CD4-positive, alpha-beta T cell treated with Interleukin-21 for 1 hour (primary cell): ENCODE measurements at places on chromosomes 6 and 20.

- no peak for DNase-seq
Observed at GRCh38 chr6:111740506-111740905, 132.7 kb downstream of the FYN start.

DNA sequence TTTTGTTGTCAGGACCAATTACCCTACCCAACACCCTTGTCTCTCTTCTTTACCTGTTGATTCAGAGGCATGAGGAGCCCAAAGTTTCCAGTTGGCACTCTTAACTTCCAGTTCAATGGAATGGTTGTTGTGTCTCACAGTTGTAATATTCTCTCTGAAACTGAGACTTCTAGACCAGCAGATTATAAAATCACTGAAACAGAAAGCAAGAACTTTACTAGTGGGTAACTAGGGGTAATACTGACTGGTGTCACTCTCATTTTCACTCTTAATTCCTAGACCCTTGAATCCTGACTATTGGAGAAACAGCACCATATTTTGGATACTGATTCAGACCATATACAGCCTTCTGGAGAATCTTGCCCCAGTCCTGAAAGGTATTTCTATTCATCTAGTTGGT, 140.2 kb upstream of the MMS22L start:
- no peak for DNase-seq

- no peak for DNase-seq
Observed at GRCh38 chr6:110512991-110513390, 36.6 kb upstream of the SLC22A16 start.

DNA sequence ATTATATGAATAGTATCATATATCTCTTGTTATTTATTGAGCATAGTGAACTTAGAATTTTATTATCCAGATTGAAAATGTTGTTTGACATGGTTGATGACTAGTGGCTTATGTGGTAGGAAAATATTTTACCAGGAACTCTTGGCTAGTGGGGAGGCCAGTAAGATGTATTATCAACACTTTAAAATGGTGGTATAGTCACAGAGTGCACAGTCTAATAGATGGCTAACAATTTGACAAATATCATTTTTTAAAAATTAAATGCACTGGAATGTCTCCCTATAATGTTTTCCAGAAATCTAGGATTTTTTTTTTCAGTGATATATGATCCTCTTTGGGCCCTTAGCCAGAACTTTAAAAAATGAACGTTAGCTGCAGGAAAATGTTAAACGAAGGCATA, 26.9 kb upstream of the EYA4 start:
- no peak for DNase-seq

DNA sequence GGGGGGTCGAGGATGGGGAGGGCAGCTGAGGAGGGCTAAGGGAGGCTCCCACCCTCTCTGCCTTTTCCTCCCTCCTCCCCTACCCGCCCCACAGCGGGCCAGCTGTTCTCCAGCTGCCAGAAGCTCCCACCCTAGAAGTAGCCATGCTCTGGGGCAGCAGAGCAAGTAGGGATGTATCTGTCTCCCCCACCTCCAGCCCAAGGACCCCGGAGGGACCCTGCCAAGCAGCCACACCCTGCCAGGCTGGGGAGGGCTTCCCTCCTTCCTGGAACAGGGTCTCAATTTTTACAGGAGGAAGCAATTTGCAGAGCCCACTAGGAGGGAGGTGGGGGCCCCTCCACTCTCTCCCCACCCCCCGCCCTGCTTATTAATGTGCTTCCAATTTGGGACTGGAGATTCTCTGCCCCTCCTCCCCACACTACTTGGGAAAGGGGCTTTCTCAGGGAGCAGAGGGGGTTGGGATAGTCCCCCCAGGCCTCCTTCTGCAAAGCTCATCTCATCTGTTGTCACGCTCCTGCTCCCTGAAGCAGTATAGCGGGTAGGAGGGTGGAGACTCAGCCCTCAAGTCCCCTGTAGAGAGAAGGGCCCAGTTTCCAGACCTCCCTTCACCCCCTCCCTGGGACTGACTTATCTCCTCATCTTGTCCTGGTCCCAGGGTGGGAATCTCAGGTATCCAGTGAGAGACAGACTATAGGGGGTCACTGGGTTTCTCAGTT, 4.5 kb downstream of the TEAD3 start:
- no peak for DNase-seq

GRCh38 chr6:75602246-75603105, 796 bp downstream of the SENP6 start:
- DNase-seq: peak; percentile 62

- no peak for DNase-seq
Observed at GRCh38 chr20:61964675-61965605, 100.7 kb downstream of the TAF4 start.

DNA sequence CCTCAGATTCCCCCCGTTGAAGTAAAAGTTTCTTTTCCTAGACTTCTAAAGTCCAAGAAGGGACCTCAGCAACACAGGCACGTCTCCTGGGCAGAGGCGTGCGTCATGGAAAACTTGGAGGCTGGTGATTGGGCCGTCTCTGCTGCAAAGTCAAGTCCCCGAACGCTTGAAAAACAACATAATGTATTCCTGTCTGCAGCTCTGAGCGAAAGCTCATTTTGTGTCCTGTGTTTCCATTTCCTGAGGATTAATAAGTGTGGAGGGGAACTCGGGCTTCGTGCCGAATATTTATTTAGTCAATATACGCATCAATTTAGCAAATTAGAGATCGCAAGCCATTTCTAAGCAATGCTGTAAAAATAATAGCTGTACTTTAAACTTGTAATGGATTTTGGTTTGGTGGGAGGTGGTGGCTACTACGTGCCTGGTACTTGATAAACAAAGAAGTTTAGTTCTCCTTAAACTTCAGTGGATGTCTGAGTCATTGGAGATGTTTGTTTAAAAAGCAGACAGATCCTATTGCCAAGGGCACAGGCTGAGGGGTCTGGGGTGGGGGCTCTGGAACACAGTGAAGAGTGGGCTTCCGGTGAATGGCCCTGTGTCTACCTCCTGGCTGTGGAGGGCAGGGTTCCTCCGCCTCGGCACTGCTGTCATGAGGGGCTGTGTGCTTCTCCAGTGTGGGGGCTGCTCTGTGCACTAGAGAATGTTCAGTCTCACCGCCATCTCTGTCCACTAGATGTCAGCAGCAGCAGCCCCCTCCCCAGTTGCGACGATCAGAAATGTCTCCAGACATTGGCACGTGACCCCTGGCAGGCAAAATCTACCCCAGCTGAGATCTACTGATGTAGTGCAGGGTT, 21.8 kb downstream of the PCK1 start:
- DNase-seq: no peak

DNA sequence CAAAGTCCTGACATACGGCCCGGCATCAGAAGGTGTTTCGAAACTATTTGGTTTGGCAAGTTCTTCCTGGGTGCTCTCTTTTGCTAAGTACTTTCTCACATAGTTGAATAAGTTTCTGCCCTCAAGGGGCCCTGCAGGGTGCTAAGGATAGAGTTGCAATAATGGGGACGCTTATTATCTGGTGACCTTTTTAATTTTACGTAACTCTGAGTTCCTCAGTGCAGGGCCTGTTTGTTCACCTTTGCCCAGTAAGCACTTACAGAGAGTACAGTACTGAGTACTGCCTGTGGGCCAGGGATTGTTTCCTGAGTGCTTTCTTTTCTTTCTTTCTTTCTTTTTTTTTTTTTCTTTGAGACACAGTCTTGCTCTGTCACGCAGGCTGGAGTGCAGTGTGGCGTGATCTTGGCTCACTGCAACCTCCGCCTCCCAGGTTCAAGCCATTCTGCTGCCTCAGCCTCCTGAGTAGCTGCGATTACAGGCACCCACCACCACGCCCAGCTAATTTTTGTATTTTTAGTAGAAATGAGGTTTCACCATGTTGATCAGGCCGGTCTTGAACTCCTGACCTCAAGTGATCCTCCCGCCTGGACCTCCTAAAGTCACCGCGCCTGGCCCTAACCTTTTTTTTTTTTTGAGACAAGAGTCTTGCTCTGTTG, 4.5 kb upstream of the PXMP4 start:
- DNase-seq: peak; percentile 1

GRCh38 chr20:6051505-6051904, 2.4 kb downstream of the LRRN4 start:
- no peak for DNase-seq

GRCh38 chr20:45727044-45727443, 4.9 kb downstream of the SPINT4 start:
- no peak for DNase-seq

GRCh38 chr20:50498071-50498776, 12.0 kb upstream of the PTPN1 start:
- DNase-seq: no peak

GRCh38 chr6:150659046-150659763, 59.5 kb downstream of the PLEKHG1 start:
- DNase-seq: no peak

- no peak for DNase-seq
Observed at GRCh38 chr6:30985490-30985889, 2.0 kb downstream of the MUC21 start.

GRCh38 chr6:113610377-113610988, 246.7 kb upstream of the MARCKS start:
- no peak for DNase-seq

- no peak for DNase-seq
Observed at GRCh38 chr20:62535964-62536363, 60.2 kb upstream of the GATA5 start.

DNA sequence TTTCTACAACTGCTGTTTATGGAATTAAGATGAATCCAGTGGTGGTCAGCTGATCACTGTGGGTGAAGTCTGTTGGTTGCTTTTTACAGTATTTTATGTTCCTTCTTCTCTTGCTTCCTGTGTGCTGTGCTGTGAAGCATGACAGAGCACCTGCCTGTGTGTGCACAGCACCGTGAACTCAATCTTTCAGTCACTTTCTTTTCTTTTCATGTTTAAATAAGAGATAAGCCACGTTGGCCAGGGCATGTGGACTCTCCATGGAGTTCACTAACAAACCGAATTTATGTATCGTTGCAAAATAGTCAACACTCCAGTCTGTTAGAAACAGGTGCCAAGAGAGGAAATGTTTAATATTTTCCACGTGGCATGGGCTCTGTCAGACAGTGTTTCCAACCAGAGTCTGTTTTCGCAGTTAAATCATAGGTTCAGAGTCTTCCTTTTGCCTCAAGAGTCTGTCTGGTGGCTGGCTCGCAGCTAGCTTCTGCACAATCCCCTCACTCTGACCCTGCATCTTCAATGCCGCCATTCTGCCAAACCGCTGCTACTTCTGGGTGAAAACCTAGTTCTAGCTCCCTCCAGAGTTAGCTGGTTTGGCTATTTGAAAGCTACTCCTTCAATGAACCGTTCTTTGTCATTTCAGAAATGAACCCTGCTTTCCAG, 73.2 kb downstream of the QRSL1 start:
- no peak for DNase-seq
